Renal cortex interstitium (tissue), 15 donors: ENCODE measurements at places on chromosomes 3 and 15. TPM values are rescaled to one million over a fixed set of nuclear protein-coding genes. Genes with fewer than 3 reads are reported as not detected.

DNA sequence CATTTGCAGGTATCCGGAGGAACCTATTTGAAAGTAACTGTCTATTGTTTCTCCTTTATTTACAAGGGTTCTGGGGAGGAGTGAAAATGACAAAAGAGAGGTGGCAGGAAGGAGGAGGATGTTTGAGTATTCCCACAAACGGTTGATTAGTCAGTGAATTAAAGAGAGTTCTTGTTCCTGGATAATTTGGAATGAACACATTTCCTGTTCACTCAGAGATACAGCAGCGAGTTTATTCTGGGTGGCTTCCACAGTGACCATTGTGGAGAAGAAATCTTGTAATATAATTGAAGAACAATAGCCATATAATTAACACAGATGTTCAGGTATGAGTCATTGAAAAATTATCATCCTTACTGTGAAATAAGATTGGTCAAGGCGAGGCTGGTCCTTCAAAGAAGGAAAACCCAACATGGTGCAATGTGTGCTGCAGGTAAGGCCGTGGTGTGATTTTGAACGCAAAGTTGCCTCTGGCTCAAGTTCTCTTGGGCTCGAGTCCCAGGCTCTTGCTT, 77.3 kb downstream of the NFKBIZ start:
- no peak for DNase-seq

DNA sequence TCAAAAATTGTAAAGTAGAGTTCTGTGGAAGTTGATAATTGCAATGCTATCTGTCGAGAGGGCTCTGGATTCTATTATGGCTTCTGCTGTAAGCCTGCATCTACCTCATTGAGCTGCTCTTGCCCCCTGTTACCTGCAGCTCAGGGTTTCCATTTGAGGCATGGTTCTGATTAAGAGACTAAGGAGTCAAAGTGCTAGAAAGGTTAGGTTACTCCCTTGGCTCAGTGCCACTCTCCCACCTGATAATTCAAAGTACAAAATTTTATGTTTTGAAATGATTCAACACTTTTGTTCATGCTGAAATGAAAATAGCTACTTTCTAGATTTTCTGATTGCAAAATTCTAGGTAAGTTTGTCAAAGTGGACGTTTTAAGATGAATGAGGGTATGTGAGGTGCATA, 220.5 kb upstream of the SATB1 start:
- no peak for DNase-seq

DNA sequence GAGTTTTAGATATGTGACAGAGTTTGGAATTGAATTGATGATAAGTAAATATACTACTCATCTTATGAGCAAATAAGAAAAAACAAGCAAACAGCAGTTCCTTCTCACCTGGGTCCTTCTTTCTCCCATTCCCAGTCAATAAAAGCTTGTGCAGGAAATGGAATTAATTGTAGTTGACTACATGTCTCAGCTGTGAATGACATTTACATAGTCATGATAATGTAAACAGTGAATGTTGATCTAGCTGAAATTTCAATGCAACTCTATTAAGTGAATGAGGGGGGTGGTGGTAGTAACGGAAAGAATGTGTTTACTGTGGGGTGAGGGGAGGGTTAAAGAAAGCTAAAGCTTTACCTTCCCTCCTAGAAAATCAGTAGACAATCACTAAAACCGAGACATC, 76.2 kb downstream of the NFKBIZ start:
- no peak for DNase-seq

DNA sequence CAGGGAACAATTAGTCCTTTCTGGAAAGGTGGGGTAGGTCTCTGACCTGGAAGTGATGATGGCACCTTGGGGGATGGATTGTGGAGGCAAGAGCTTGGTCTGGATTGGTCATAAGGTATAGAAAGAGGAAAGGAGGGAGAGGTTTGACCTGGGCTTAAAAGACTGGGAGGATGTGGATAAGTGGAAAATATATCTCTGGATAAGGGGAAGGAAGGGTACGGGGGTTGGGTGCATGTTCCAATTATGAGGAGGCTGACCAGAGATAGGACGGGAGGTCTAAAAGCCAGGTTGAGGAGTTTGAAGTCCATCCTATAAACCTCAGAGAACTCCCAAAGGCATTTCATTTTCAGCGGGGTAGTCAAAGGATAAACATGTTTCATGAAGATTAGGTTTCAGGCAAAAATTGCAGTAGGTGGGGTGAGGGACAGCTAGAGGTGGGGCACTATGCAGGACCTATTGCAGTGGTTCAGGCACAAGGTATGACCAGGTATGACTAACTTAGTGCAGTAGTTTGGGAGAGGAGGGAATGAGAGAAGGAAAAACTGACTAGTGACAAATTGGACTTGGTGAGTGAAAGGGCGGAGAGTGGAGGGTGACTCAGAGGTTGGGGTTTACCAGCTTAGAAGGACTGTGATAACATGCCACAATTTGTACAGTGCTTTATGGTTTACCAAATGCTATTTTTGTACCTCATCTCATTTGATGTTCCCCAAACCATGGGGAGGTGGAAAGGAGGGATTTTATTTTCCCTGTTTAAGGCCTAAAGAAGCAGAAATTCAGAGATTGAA, 10.7 kb downstream of the PDE8A start:
- DNase-seq = no peak

DNA sequence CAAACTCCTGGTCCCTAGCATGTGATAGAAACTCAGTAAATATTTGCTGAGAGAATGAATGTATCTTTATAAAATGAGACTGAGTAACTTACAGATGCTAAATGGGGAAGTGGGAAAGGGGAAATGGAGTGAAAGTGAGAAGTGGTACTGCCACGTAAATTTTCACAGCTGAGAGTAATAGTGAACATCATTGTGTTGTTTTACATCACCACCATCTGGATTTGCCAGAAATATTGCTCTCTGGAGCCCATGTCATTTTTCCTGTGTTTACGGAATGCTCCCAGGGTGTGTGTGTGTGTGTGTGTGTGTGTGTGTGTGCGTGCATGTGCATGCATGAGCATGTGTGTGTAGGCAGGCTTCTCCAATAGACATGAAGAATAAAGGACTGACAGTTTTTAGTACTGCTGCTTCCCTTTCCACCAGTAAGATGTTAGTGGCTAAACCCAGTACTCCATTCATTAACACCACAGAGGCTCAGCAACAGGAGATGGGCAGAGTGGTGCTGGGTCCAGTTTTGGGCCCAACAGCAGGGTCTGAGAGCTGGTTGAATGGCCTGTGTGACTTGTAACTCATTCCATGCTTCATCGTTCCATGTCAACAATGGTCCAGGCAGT, 57.3 kb downstream of the DIPK2A start:
- DNase-seq = no peak

GRCh38 chr3:82462977-82463376, 701.5 kb upstream of the GBE1 start:
- no peak for DNase-seq

GRCh38 chr3:150639262-150639661, 36.1 kb downstream of the SELENOT start:
- DNase-seq = no peak

DNA sequence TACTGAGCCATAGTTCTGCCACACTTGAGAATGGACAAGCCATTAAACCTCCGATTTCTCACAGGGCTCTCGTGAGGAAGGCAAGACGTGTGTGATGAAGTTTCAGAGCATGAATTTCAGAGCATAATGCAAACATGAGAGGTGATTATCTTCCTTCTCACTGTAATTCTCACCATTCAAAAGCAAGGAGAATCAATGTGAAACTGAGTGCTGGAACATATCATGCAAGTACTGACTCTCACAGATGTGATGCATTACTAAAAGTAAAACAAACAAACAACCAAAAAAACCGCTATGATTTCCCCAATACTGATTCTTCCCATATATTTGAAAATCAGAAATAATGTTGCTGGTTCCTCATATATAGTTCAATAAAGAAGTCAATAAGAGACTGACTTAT, 23.7 kb downstream of the P3H2 start:
- DNase-seq = no peak

DNA sequence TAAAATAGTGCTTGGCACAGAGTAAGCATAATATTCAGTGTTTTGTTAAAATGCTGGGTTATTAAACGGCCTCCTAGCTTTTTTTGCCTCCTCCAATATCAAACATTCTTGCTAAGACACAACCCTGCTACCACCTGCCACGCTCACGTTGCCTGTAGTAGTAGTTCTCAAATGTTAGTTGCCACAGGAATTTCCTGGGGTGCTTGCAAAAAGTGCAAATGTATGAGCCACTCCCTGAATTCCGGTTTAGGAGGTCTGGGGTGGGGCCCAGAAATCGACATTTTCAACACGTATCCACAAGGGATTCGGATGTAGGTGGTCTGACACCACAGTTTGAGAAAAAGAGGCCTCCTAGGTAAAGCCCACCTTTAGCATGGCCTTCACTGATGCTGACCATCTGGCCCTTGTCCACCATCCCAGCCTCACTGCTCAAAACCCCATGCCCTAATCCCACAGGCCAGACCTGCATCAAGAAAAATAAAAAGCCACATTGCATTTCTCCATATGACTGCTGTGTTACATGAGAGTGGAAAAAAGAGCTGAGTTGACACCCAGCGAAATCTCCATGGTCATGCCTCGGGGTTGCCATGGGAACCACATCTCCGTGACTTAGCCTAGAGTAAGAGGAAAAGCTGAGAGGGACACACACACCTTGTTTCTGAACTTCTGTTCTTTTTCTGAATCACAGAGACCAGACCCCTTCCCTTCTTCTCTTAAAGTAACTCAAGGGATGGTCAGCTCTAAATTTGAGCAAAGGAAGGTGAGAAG, 116.4 kb upstream of the HES1 start:
- no peak for DNase-seq

DNA sequence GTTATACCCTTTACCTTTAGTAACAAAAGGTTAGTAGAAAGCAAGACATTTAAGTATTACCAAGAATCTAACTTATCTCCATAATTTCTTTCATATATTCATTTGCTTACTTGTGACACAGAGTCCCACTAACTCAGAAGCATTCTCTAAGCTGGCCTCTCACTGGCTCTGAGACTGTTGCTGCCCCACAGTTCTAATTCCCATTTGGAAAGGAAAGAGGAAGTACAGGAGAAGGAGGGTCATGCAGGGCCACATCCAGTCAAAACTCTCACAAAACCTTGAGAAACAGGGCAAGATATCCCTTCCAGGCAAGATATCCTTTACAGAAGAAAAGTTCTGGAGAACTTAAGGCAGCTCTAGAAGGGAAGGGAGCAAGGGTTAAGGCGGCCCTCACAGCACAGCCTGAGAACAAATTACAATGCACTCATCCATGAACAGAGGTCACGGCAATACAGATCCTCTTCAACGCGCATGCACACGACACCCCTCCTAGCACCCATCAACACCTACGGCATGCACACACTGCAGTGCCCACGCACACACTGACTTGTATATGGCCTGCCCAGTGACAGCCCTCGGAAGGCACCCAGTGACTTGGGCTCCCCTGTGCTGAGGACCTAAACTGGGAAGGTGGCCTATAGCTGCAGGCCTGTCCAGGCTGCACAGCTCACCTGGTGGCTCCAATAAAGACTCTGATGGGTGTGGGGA, 13.0 kb upstream of the MYO5C start:
- no peak for DNase-seq

DNA sequence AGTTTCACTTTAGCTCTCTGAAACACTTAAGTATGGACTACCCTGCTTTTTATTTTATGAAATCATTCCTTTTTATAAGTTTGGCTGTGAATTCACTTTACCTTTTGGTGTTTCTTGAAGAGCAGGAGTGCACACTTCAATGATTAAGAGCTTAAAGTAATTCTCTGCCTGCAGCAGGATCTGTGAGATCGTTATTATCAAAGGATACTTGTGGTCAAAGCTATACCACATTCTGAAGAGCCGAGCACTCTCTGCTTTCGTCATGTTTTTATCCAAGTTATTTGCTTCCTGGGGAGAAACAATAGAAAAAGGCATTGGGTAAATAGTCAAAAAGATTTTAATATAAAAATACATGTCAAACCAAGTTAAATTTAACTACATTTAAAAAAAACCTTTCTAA, 243.7 kb downstream of the CHST2 start:
- no peak for DNase-seq

GRCh38 chr3:39193391-39193790, 996 bp upstream of the XIRP1 start:
- no peak for DNase-seq

DNA sequence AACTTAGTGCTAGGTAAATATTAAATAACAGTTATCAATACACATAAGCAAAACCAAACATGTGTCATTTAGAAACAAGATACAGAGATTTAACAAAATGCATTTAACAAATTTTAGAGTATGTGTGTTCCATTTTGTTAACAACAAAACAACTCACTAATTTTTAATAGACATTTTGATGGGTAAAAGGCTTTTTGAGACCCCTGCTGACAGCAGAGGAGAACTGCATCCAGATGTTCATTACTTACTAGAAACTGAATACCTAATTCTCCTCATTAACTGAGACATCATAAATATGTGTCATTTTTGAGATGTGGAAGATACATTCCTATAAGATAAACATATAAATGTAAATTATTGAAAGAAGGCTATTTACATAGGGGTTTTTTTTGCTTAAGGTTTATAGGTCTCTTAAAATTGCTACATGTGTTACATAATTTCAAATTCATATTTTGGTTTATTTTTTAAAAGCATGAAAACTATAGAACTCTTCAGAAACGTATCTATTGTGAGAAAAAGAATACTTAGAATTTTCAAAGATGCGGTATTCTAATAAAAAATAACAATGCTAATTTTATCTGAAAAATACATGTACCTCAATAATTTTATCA, 1009.8 kb downstream of the TUSC7 start:
- DNase-seq = no peak

- no peak for DNase-seq
Measured at GRCh38 chr3:133386876-133387275, 13.0 kb upstream of the BFSP2 start.

GRCh38 chr3:21620511-21621155, 130.4 kb downstream of the ZNF385D start:
- peak; percentile 11 for DNase-seq

GRCh38 chr3:35664460-35664919, 25.2 kb downstream of the ARPP21 start:
- DNase-seq = peak; percentile 79

GRCh38 chr15:76337059-76337695, 604 bp downstream of the ISL2 start:
- DNase-seq = peak; percentile 42

DNA sequence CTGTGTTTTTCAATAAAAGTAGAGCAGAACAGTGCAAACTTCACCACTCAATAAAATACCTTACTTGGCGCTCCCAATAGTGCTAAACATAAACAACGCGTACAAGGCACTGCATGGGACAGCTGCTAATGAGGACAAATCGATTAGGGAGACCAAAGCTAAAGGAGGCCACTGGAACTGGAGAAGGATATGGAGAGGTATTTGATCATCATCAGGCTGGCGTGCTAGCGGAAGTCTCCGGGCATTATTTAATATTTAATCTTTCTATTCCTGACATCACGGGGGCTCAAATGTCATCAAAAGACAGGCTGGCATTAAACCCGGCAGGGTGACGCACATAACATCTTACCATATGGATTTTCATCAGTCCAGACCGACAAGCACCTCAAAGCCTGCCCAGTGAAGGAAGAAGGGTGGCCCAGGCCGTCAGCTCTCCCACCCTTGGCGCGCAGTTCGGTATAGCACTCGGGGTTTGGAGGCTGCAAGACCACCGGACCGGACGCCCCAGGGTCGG, 604 bp downstream of the CCPG1 start:
- DNase-seq = no peak

GRCh38 chr3:18666655-18667054, 241.5 kb upstream of the SATB1 start:
- DNase-seq = no peak

ZCWPW2 gene
- 1.7 TPM for polyA plus RNA-seq

ZNF770 gene
- polyA plus RNA-seq = 64.4 TPM

CRABP1 gene
- polyA plus RNA-seq = 35.2 TPM

NR1I2 gene
- 0.66 TPM for polyA plus RNA-seq

UBA3 gene
- polyA plus RNA-seq = 76.8 TPM

RCCD1 gene
- polyA plus RNA-seq = 16.5 TPM

TMCC1 gene
- polyA plus RNA-seq = 22.0 TPM

COL6A6 gene
- 2.7 TPM for polyA plus RNA-seq

CPLX3 gene
- not detected for polyA plus RNA-seq

ERICH6 gene
- polyA plus RNA-seq = 0.59 TPM
